Pons (tissue), 1 donor: ENCODE measurements at places on chromosomes 6 and 20.
A peak's percentile ranks its signal among the peaks of the same experiment; 100 is the strongest.

- DNase-seq: no peak
Measured at GRCh38 chr20:33897313-33897912, 86.3 kb downstream of the CHMP4B start.

GRCh38 chr20:9532069-9532838 lies 17.9 kb downstream of the LAMP5 start:
- no peak for DNase-seq

DNA sequence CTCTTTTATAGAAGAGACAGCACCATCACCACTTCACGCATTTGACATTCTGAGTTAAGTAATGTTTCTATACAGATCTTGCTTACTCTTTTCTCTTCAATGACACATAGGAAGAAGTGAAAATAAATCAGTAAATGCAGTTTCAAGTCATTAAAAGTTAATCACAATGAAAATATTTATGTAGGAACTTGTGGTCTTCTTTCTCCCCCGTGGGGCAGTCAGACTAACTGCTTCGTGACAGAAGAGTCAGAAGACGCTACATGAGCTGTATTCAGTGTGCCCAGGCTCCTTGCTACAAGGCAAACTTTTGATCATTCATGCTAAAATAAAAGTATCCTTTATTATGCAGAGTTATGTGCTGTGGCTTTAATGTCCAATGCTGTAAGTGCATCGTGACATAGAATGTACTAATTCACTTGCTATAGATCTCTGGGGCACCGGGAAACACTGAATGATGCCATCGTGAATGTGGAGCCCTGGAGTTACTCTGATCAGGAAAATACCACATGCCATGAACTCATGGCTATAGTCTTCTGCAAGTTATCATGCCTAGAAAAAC lies 117.8 kb upstream of the TRAF3IP2 start:
- DNase-seq: no peak

GRCh38 chr6:166997768-166998255 lies 1.4 kb upstream of the CEP43 start:
- peak; percentile 28 for DNase-seq

DNA sequence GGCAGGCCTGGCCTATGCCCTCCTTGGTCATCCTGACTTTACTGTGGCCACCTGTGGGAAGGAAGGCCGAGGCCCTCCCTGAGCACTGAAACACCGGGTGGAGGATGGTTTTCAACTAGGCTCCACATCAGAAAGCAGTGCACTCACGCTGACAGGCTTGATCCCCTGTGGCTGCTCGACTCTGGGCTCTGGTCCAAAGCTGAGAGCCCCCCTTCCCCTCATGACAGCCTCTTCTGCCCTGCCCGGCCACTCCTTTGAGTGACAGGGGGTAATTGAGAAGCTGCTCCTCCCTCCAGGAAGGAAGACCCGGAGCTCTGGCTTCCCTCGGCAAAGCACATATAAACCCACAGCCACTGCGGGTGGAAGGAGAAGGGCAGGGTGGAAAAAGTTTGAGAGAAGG lies 43.6 kb downstream of the MUC22 start:
- DNase-seq: no peak

DNA sequence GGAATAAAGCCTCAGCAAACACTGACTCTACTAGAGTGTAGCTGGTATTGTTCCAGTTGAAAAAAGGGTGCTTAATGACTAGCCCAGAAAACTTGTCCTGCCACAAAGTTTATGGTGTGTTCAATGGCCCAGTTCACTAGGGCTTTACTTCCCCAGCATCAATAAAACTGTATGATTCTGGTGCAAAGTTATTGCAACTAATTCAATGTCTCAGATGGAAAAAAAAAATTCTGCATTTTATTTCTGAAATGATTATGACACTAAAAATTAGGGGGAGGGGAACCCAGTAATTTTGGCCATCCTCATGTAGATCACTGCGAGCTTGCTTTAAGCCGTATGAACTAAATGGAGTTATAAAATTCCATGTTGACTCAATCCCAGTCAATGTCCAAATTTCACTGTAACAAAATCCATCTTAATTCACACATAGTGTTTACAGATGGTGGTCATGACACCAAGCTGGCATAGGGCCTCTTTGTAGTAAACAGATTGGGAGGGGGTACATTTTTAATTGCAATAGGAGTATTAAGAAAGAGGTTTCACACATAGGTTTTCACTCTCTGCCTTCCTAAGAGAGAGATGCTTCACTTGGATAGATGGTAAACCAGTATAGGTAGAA lies 41.2 kb downstream of the PTPRK start:
- DNase-seq: peak; percentile 17

DNA sequence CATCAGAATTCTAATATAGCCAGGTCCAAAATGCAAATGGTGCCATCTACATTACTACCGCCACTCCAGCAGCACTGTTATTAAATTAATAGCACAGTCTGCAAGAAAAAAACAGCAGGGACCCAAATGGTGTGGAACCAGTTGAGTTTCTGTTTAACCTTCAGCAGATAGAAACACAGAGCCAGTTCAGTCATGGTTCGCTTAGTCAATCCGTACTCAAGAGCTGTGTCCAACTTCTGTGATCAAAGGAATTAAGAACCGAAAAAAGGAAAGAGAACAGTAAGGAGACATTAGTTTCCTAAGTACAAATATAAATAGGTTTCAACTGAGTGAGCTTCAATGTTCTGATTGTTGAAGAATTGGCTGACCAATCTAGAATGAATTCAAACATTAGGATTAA lies 107.7 kb downstream of the TRDN start:
- no peak for DNase-seq

- DNase-seq: no peak
Measured at GRCh38 chr6:157267654-157268053, 55.7 kb downstream of the TMEM242 start.

GRCh38 chr6:169367507-169367906 lies 113.9 kb upstream of the THBS2 start:
- DNase-seq: no peak

DNA sequence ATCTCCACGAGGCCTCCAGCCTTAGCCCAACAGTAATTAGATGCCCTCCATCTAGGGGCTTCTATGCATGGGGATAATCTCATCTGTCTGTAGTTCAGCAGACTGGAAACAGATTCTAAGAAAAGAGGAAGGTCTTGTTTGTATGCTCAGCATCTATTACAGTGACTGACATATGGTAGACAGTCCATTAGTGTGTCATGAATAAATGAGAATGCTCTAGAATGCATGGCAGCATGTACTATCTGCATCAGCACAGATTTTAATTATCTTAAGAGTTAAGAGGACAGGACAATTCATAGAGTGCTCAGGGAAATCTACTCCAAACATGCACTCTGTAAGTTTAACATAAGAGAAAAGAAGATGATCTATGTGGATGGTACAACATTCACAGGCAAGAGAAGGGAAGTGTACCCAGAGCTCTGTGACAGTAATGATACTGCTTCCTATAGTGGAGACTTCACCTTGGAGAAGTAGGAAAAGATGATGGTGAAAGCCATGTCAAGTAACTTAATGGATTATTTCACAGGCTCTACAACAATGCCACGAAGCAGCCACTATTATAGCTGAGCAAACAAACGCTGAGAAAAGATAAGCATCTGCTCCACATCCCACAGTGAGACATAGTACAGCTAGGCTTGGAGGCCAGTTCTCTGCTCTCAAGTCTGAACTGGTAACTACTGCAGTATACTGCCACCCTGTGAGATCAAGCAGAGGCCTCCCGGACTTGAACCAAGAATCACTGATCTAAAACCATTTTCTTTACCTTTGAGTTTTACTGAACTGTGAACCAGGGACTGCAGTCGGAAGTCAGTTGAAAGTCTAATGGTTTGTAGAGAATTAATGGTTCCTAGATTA lies 309.2 kb upstream of the SPTLC3 start:
- DNase-seq: peak; percentile 17

- DNase-seq: peak; percentile 51
Measured at GRCh38 chr6:153231048-153231646, 100.1 kb upstream of the RGS17 start.

- DNase-seq: no peak
Measured at GRCh38 chr6:45486736-45487135, 109.0 kb upstream of the SUPT3H start.

- DNase-seq: no peak
Measured at GRCh38 chr6:19879663-19880062, 42.5 kb downstream of the ID4 start.

DNA sequence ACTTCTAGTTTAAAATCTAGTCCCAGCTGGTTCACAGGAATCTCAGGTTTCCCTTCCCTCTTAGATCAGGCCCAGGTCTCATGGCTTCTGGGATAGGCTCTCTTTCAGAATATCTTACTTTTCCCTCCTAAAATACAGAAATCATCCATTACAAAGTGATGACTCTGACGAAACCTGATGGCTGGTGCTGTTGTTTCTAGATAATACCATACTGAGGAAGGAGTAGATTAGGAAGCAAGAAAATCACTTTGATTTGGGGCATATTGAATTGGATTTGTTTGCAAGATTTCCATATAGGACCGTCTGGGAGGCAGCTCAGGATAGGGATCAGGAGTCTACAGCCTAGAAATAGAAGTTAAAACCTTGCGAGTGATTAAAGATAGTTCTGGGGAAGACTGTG lies 3.6 kb downstream of the ZKSCAN3 start:
- no peak for DNase-seq

GRCh38 chr20:59014680-59015389 lies 4.4 kb upstream of the TUBB1 start:
- DNase-seq: no peak

- no peak for DNase-seq
Measured at GRCh38 chr6:112338166-112338709, 8.9 kb upstream of the RFPL4B start.

DNA sequence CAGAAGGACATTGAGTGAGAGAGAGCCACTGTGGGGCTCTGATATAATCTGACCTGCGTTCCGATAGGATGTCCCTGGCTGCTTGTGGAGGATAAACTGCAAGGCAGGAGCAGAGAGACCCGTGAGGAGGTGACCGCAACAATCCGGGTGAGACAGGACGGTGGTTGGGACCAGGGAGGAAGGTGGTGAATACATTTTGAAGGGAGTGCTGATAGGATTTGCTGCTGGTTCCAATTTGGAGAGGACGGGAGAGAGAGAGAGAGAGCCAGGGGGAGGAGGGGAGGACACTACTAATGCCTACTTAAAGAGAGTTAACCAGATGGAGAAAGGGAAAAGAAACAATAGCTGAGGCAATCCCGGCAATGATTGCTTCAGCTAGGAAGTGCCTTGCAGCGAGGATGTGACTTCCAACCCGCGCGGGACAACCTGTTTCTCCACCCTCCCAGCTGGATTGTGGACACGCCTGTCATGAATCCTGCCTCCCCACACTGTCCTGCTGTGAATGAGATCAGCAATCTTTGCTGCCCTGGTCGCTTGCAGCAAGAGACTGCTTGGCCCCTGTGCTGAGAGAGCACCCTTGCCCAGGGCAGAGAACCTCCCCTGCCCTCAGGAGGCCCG lies 199.0 kb upstream of the KCNG1 start:
- no peak for DNase-seq

GRCh38 chr20:59701236-59701635 lies 96.9 kb downstream of the PHACTR3 start:
- DNase-seq: no peak

- DNase-seq: no peak
Measured at GRCh38 chr20:47020231-47020630, 125.6 kb downstream of the EYA2 start.

GRCh38 chr20:63087236-63087871 lies 80.6 kb upstream of the BHLHE23 start:
- DNase-seq: no peak

DNA sequence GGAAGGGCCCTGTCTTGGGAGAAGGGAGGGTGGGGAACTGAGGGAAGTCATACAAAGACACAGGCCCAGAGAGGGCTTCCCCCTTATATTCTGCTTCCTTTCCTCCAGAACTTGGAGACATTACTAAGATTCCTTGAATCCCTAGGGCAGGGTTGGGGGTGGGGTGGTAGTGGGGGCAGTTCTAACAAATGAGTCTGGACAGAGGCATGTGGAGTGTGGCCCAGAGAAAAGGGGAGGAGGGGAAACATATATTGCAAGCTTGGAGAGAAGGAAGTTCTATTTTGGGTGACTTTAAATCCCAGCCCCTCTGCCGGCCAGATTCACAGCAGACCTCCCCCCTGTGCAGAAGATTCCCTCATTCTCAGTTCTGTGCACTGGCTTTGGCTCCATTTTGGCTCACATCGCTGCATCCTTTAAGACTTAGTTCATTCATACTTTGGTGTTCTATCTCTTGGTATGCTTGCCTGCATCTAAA lies 43.7 kb downstream of the DAAM2 start:
- no peak for DNase-seq

- DNase-seq: peak; percentile 50
Measured at GRCh38 chr6:35327349-35328027, 14.9 kb upstream of the PPARD start.

DNA sequence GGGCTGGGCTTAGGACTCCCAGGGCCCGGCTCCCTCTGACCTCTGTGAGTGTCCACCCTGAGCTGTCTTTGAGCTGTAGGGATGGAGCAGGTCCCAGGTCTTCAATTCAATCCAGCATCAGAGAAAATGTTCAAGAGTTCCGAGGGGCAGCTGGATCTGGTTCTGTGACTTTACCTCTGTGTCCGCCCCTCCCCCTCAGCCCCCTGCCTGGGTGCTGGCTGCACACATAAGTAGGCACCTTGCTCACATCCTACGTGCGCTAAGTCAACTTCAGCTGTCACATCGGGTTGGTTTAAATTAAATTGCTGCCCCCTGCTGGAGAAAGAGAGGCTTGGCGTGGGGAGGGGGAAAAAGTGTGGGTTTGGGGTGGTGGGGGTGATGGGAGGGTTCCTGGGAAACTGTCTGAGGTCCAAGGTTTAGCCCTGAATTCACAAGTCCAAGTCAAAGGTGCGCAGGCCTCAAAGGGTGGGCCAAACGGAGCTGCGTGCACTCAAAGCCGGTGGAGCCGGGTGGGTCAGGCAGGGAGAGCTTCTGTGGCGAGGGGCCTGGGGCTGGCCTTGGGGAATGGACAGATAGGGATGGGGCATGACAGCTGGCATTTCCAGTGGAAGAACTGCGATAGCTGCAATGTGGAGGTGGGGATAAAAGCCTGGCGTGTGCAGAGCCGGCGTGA lies 3.0 kb downstream of the WFDC5 start:
- peak; percentile 24 for DNase-seq

DNA sequence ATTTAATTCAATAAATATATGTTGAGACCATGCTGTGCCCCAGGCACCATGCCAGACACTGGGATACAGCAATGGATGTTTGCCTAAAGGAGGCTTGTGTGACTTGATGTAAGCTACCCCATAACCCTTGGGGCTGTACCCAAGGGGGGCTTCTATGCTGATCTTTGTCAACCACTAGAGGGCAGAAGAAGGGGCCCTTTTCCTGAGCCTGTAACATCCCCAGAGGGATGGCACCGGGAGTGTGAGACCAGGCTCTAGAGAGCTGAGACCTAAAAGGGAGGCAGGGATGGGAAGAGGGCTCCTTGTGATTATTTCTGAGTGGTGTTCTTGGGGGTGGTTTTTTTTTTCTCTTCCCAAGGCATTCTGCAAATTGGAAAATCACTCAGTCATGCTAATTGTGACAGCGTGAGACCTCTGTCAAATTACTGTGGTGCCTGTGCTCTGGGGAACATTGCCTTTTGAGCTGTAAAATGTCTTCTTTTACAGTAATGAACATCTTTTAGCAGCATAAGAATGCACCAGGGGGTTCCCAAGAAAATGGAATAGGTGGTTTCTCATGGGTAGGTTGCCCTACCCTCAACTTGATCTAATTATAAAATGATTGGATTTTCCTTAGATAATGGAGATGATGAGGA lies 138.7 kb upstream of the SLC24A3 start:
- no peak for DNase-seq
